ENCODE measurements at places on chromosomes 12 and 14.

DNA sequence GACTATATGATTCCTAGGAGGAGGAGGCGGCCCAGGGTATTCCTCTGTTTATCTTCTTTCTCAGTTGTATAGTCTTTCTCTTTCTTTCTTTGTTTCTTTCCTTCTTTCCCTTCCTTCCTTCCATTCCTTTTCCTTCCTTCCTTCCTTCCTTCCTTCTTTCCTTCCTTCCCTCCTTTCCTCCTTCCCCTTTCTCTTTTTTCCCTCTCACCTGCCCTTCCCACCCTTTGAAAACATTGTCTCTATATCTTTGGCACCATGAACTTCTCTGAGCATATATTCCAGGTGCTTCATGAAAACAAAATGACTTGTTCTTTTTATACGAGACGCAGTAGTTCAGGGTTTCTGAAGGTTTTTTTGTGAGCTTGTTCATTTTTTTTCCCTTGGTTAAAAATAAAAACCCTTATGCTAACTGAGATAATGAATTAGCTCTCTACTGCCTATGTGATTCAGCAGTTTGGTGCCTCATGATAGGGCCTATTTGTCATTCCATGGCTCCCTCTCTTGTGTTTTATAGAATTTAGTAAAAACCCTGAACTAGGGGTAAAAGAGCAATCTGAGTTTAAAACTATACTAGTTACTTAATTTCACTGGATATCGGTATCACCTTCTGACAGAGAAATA is 3.2 kb upstream of the TESPA1 start:
- DNase-seq = no peak

GRCh38 chr12:15856097-15856982 is 25.8 kb upstream of the STRAP start:
- DNase-seq = peak; percentile 86

DNA sequence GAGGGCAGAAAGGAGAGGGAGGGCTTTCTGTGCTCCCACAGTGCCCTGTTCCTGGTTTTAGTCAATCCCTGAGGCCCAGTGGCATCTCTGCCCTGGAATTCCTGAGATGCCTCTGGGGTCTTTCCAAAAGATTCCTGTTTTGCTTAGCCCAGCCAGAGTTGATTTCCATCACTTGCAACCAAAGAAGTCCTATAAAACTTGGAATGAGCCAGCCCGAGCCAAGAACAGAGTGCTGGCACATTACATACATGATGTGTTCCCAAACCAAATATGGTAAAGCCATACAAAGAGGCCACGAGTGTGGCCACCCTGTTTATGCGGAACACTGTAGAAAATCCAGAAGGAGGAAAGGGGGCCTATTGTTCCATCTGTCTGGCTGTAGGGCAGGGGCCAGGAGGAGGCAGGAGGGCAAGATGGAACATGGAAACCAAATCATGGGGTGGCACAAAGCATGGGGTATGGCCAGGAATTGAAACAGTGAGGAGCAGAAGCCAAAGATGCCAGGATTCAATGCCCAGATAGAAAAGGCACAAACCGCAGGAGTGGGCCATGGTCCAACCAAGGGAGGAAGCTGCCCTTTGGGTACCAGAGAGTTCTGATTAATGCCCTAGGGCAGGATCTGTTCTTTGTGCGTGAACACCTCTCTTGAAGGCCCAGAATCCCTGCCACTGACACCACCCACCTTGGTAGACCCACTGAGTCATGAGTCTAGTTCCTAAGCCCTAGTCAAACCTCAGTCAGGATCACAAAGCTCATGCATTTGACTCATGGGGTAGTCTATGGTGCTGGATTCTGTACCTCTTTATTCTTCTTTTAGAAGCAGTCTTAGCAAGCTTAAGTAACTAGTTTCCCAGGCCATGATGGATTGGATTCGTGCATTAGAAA is 75.2 kb downstream of the LRRC74A start:
- no peak for DNase-seq

- peak; percentile 32 for DNase-seq
Measured at GRCh38 chr14:78340250-78340649, 170.1 kb downstream of the NRXN3 start.

- no peak for DNase-seq
Measured at GRCh38 chr12:42732908-42733411, 143.4 kb upstream of the PRICKLE1 start.

GRCh38 chr12:39682689-39683477 is 63.3 kb upstream of the ABCD2 start:
- no peak for DNase-seq

All from NCI-H1417 (cell line).